ENCODE measurements at places on chromosomes 11 and 22.

- no peak for DNase-seq
These were observed 61.1 kb downstream of the SPECC1L start for GRCh38 chr22:24331468-24332440.

DNA sequence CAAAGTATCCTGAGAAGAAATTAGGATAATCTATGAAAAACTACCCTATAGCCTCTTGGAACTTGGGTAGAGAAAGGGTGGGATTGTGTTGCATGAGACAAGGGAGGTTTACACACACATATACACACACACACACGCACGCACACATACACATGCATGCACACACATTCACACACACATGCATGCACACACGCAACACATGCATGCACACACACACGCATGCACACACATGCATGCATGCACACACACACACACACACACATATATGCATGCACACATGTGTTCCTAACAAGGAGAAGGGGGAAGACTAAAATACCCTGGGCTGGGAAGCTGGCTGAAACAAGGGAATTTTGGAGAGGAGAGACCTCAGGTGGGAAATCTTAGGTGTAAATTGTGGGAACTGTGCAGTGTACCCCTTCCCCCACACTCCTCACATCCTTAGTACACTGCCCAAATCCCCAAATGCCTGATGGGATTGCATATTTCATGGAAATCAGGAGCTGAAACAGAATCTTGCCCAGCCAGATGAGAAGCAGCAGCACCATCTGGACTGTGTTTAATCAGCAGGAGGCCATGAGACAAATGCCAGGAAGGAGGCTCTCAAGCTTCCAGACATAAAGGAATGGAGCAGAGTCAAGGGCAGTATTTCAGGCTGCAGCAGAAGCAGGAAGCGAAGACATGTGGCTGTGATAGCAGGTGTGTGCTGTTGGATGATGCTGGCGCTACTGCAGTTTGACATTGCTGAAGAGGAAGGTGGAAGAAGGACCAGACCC lies 14.6 kb upstream of the POLD3 start:
- DNase-seq: no peak

DNA sequence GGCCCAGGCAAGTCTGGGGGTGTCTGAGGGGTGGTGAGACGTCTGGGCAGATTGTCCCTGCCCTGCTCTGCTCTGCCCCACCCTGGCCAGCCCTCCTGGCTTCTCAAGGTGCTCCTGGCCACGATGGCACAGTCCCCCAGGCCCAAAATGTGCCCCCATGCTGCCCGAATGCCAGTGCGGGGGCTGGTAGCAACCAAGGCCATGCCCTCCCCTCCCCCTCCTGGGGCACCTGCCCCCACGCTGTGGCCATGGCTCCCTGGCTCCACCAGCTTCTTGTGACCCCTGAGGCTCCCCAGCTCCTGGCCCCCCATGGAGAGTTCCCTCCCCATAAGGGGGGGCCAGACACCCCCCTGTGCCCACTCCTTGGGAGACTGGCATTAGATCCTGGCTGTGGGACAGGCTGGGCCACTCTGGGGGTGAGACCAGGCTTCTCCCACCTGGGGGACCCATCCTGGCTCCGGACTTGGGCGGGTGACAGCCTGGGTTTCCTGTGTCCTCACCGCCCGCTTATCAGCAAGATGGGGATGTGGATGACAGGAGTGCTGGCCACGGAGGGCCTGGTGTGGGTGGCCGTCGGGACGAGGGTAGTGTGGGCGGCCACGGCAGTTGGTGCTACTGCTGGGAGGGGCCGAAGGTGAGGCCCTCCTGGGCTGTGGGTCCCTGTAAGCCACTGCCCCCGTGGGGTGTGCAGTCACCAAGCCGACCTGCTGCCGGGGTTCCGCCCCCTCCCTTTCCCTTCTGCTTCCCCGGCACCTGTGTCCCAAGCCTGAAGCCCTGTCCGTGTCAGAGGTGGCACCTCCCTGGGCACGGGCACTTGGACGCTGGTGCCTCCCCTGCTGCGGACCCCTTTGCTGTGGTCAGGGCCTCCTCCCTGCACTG lies 15.9 kb upstream of the MUC6 start:
- DNase-seq: no peak

DNA sequence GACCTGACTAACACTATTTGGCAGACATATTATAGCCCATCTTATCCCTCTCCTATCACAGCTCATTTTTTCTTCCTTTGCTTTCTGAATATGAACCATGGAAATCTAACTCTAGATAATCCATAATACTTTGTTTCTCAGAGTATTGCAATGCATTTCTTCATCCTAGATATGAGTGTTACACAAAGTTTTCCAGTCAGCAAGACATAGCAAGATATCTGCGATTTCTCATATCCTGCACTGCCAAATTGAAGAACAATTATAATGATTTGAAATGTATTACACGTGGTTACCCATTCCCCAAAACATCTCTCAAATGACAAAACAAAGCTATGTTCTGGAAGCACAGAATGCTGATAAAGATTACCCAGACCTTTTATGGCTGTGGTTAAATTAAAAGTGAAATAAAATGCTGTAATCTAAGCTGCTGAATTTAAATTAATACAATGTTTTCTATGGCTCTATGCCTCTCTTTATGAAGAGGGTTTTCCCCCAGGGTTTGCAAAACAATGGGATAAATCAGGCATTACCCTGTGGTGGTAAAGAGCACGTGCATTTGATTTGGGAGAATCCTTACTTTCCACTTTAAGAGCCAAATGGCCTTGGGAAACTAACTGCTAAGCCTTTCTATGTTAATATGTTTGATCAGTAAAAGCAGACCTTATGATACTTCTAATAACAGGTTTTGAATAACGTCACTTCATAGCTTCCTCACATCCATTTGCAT lies 1291.0 kb upstream of the CNTN5 start:
- no peak for DNase-seq

GRCh38 chr11:131370090-131370751 lies at the start of gene NTM:
Gene NTM, plus strand, starts transcription at chr11:131370615.
- DNase-seq: no peak

GRCh38 chr11:87726506-87726905 lies 448.7 kb downstream of the RAB38 start:
- no peak for DNase-seq

DNA sequence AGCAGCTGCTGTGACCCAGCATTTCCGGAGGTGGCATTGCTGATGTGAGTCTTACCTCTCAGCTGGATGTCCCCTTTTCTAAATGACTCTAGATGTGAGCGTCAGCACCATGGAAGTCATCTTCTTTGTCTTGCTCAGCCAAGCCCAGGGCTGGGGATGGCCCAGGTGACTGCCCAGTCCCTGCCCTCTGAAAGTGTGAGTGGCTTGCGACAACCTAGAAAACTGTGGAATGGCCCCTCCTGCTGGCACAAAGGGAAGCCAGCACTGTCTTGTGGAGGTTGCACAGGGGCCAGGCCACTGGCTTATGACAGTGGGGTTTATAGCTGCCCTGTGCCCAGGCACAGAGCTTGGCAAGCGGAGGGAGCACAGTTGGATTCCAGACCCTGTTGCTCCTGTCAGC lies 6.2 kb downstream of the TUB start:
- no peak for DNase-seq

DNA sequence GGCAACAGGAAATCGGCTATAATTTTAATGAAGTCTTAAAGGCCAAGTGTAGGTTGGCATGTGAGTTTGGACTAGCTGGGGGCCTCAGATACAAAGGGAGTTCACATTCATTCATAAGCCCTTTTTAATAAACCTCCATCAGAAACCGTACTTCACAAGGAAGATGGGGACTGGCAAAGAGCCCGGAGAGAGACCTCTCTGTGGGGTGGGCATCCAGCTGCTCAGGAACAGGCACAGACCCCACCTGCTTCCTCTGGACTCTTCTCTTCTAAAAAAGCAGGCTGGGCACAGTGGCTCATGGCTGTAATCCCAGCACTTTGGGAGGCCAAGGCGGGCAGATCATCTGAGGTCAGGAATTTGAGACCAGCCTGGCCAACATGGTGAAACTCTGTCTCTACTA lies 3.9 kb upstream of the ARFGAP3 start:
- DNase-seq: no peak

DNA sequence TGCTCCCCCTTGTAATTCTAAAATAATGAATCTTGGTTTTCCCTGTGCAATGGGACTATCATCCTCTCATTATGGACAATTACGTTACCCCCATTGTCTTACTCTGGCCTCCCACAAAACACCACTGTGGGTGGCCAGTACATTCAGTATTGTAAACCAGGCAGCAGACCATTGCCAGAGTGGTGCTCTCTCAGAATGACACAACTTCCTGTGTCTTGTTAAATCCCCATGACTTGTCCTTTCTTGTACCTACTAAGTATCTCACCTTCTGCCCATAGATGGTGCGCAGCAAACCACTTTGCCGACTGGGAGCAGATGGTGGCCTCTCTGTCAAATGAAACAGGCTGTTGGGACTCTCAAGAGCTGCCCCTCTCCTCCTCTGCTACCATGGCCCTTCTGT lies 287.1 kb upstream of the RAG2 start:
- no peak for DNase-seq

DNA sequence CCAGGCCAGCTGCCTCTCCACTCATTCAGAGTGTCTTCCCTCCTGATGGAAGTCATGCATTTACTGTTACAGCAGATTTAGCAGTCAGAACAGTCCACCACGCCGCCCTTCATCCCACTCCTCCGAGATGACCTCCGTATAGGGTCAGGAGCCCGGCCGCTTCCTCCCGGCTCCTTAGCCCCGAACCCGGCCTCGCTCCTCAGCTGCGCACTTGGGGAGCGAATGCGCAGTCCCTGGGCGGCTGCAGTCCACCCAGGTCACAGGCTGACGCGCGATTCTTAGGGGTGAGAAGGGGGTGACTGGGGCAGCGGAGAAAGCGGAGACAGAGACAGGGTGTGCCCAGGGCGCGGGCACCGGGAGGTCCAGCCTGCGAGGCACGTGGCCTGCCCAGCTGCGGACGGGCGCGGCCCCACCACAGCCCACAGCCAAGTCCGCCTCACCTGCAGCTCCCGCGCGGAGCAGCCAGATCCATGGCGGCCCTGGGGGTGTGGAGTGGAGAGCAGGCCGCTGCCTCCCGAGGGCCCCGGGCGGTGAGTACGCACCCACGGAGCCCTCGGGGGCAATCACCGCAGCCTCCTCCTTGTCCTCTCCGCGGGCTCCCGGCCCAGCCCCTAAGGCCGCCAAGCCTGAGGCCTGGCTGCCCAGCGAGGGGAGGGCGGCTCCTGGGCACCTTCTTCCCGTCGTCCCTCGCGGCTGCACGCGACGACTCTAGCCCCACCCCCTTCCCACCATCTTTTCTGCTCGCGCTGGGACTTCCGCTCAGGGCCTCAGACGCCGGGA lies 286.6 kb downstream of the BRD1 start:
- DNase-seq: no peak

GRCh38 chr11:82786836-82787235 lies 53.2 kb upstream of the FAM181B start:
- DNase-seq: no peak

GRCh38 chr11:134577751-134578395 lies 165.8 kb upstream of the B3GAT1 start:
- DNase-seq: no peak

DNA sequence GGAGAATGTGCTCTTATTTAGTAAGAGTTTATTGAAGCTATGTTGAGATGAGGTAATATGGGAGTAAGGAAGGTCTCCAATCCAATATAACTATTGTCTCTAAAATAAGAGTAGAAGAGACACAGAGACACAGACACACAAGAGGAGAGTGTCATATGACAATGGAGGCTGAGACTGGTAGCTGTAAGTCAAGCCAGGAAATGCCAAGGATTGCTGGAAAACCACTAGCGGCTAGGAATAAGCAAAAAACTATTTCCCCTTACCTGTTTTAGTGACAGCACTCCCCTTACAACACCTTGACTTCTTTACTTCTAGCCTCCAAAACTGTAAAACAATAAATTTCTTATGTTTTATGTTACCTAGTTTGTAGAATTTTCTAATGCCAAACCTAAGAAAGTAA lies 1652.8 kb downstream of the LRRC4C start:
- DNase-seq: no peak

GRCh38 chr11:96123301-96123700 lies 199.4 kb upstream of the MTMR2 start:
- DNase-seq: no peak

DNA sequence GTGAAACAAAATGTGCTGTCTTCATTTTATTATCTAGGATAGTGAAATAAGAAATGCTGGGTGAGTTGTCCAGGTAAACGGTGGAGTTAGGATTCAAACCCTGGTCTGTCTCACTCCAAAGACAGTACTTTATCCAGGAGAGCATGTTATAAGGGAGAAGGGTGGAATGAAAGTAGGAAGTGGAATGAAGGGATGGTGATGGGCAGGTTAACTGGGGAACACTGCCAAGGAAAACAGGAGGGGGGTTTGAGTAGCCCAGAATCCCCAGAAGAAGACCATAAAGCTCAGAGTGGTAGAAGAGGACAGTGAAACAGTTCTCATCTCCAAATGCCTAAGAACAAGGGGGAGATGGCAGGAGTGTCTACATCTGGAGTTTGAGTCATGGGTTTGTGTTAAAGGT lies 169.0 kb downstream of the BARX2 start:
- no peak for DNase-seq

DNA sequence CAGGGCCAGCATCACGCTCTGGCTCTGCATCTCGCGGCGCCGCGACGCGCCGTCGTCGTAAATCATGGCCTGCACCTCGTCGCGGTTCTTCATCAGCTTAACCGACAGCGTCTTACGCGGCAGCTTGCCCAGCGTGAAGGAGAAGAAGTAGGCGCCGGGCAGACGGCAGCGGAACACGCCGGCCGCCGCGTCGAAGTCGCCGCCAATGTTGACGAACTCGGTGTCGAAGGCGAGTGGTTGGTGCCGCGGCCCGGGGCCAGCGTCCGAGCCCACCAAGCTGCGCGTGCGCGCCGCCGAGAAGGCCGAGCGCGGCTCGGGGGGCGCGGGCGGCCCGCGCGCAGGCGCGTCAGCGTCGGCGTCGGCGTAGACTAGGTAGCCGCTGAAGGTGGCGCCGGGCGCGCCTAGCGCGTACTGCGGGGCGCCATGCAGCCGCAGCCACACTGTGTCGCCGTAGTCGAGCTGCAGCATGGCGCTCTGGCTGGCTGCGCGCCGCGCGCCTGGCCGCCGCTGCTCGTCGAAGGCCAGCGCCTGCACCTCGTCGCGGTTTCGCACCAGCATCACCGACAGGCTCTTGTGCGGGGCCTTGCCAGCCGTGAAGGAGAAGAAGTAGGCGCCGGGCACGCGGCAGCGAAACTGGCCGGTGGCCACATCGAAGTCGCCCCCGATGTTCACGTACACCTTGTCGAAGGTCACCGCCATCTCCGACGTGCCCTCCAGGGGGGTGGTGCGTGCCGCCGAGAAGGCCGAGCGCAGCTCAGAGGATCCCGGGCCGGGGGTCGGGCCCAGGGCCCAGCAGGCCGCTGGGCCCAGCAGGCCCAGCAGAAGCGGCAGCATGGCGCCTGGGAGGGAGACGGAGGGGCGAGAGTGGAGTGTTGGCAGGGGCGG lies 3.7 kb downstream of the FAM180B start:
- no peak for DNase-seq

- no peak for DNase-seq
These were observed 8.3 kb downstream of the RIN1 start for GRCh38 chr11:66328031-66328301.

Data from T-helper 2 cell treated with Interferon-gamma antibody and Interleukin-4, amounts not matched to agents 5 μg/mL and 100 μg/mL, for 36 hours (primary cell).